ENCODE measurements at places on chromosomes 12 and 14.

GRCh38 chr14:47148686-47149085 is 497.1 kb upstream of the RPL10L start:
- no peak for DNase-seq

DNA sequence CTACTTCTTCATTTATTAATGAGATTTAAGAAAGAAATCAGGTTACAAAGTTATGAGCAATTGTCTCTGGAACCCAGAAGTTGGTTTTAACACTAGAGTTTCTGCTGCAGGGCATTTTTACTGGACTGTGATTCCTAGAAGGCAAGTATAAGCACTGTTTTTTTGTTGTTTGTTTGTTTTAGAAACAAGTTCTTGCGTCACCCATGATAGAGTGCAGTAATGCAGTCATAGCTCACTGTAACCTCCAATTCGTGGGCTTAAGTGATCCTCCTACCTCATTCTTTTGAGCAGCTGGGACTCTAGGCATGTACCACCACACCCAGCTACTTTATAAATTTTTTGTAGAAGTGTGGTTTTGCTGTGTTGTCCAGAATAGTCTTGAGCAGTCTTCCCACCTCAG is 25.6 kb downstream of the RAP1B start:
- no peak for DNase-seq

- no peak for DNase-seq
These were observed 30.2 kb downstream of the KCTD10 start for GRCh38 chr12:109446869-109447268.

DNA sequence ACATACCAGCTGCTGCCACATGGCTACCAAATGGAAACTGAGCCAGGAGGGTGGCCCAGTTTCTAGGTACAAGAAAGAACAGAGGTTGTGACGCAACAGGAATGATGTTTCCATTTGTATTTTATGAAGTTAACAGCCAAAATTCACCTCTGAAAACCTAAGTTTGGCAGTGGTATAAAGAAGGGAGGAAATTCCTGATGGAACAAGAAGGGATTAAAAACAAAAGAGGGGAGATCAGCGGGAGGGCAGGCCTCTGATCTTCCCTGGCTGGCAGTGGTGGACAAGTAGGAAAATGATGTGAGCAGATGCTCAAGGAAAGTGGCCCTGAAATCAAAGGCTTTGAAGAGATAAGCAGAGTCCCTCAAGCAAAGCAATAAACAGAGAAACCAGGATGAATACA is 47.3 kb upstream of the BCL2L14 start:
- no peak for DNase-seq
